ENCODE measurements at places on chromosomes 1 and 21.

GRCh38 chr21:42584296-42584641 is 69.2 kb upstream of the PDE9A start:
- H3K4me3 ChIP-seq, result no peak overlapping the region
- no peaks in the 10 kb centered on the region for H3K36me3 ChIP-seq
- H3K27me3 ChIP-seq, result no peaks in the 10 kb centered on the region
- no peak for DNase-seq
- H3K4me1 ChIP-seq, result no peaks in the 10 kb centered on the region

- H3K4me3 ChIP-seq, result peak overlapping the region; percentile 94
- peaks cover 38% of the 10 kb centered on the region for H3K36me3 ChIP-seq
- peaks cover 28% of the 10 kb centered on the region for H3K4me1 ChIP-seq
- H3K27ac ChIP-seq, result peak overlapping the region; percentile 99
- no peak for DNase-seq
Measured at GRCh38 chr1:231337043-231337471, 595 bp downstream of the EXOC8 start.

- no peak within 1 kb of the TSS for H3K27ac ChIP-seq
- H3K36me3 ChIP-seq, result no peaks in the 10 kb centered on the region
- no peak within 1 kb of the TSS for H3K4me3 ChIP-seq
- H3K4me1 ChIP-seq, result no peaks in the 10 kb centered on the region
Measured at GRCh38 chr1:145707183-145707867, at the start of gene PDZK1. TSS of gene PDZK1 (minus strand) at chr1:145707368. CDS start at chr1:145688021, 19,347 bp downstream.

GRCh38 chr1:25805863-25806225 is 5.9 kb downstream of the SELENON start:
- no peaks in the 10 kb centered on the region for H3K27me3 ChIP-seq
- peaks cover 36% of the 10 kb centered on the region for H3K4me1 ChIP-seq
- DNase-seq, result no peak
- H3K27ac ChIP-seq, result no peak overlapping the region
- peaks cover 10% of the 10 kb centered on the region for H3K36me3 ChIP-seq

DNA sequence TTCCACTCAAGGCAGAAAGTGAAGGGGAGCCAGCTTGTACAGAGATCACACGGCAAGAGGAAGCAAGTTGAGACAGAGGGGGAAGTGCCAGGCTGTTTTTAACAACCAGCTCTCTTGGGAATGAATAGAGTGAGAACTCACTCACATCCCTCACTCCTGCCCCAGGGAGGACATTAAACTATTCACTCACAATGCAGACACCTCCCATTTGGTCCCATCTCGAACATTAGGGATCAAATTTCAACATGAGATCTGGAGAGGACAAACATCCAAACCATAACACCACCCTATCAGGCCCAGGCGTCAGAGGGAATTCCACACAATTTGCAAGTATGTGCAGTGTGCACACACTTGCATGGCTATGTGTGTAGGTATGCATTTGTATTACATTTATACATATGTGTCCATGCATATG is 62.7 kb downstream of the DMAP1 start:
- peaks cover 8% of the 10 kb centered on the region for H3K4me1 ChIP-seq
- no peaks in the 10 kb centered on the region for H3K27me3 ChIP-seq
- no peak overlapping the region for H3K27ac ChIP-seq
- H3K4me3 ChIP-seq, result no peak overlapping the region
- no peak for DNase-seq

DNA sequence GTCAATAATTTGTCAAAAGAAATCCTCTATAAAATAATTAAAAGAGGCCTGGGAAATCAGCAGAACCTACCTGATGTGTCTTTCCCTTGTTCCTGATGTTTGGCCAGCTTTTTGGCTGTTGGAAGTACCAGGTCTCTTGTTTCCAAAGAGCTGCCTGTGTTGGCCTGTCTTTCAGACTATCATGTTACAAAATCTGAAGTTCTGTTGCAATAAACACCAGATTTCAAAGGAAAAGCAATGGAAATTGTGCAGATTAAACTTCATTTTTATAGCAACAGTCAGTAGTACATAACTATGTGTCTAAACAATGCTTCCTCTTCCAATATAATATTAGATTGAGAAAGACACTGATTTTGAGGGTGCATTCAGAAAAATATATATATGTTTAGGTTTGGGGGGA is 647.2 kb upstream of the CXADR start:
- no peak for DNase-seq
- H3K4me1 ChIP-seq, result no peaks in the 10 kb centered on the region
- no peaks in the 10 kb centered on the region for H3K36me3 ChIP-seq
- H3K4me3 ChIP-seq, result no peak overlapping the region

- no peak for DNase-seq
- H3K36me3 ChIP-seq, result peaks cover 31% of the 10 kb centered on the region
Measured at GRCh38 chr1:224378855-224379631, 22.4 kb downstream of the CNIH4 start.

- peak overlapping the region; percentile 75 for H3K4me3 ChIP-seq
- H3K27me3 ChIP-seq, result no peaks in the 10 kb centered on the region
- H3K36me3 ChIP-seq, result no peaks in the 10 kb centered on the region
- peak; percentile 69 for DNase-seq
- H3K4me1 ChIP-seq, result peaks cover 36% of the 10 kb centered on the region
Measured at GRCh38 chr1:235075777-235076308, 52.8 kb downstream of the TOMM20 start.

All from stimulated activated naive B cell treated with anti-CD40 and anti-IgM and Interleukin-4, amounts not matched to agents 10 μg/mL and 1 μg/mL and 100 μg/mL, for 72 hours (primary cell).